ENCODE measurements at places on chromosomes 6 and 20.

GRCh38 chr6:105204331-105204730, 24.5 kb upstream of the POPDC3 start:
- no peak for DNase-seq

- DNase-seq = no peak
Observed at GRCh38 chr6:104509355-104509754, 350.4 kb downstream of the HACE1 start.

GRCh38 chr6:41615311-41615710, 23.0 kb upstream of the MDFI start:
- DNase-seq = peak; percentile 47

GRCh38 chr6:33700391-33701050, 11.0 kb downstream of the UQCC2 start:
- DNase-seq = peak; percentile 62

GRCh38 chr20:58384821-58385220, 4.2 kb upstream of the VAPB start:
- peak; percentile 71 for DNase-seq

DNA sequence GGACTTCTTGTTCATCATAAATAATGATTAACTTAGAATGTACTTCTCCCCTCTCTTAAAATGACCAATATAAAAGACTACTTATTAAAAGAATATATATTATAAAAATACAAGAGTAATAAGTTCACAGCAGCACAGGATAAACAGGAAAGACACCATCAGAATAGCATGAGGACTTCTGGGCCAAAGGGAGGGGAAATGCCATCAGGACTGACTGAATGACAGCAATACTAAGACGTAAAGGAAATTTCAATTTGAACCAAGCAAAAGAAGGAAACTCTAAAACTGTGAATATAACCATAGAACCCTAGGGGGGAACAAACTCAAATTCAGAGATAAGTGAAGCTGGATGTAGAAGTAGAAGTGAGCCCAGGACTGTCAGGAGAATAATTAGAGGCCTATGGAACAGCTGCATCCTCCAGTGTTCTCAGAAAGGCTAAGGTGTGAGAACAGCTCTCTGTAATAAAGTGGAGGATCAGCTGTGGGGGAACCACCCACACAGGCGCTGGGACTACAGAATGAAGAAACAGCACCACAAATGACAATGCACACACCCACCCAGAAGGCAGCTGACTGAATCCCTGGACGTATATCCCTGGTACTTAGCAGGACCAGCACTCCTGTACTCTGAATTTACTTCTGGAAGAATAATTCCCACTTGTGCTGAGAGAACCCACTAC, 37.8 kb downstream of the ZHX3 start:
- DNase-seq = peak; percentile 22

GRCh38 chr6:98747960-98748359, 86.4 kb upstream of the POU3F2 start:
- no peak for DNase-seq
